Mucosa of descending colon (tissue), 3 donors: ENCODE measurements at places on chromosomes 4 and X. TPM values are rescaled to one million over a fixed set of nuclear protein-coding genes. Genes with fewer than 3 reads are reported as not detected.

Gene NLGN4X
- 0.93 TPM for total RNA-seq

Gene NLRP2B
- total RNA-seq, result not detected

Gene RAB40AL
- total RNA-seq, result 1.3 TPM

Gene AR
- 1.2 TPM for total RNA-seq

Gene TMPRSS11E
- total RNA-seq, result not detected

Gene ADGRG4
- not detected for total RNA-seq

Gene ADH7
- total RNA-seq, result not detected

Gene NAAA
- total RNA-seq, result 101 TPM

Gene IDS
- 38.7 TPM for total RNA-seq

Gene MSX1
- 0.48 TPM for total RNA-seq

Gene LRCH2
- 0.43 TPM for total RNA-seq

Gene MOSPD2
- total RNA-seq, result 14.7 TPM

Gene TMPRSS11A
- not detected for total RNA-seq

Gene SH3RF1
- total RNA-seq, result 65.5 TPM

Gene L1CAM
- total RNA-seq, result 66.9 TPM

Gene MCF2
- total RNA-seq, result 0.06 TPM

Gene CLDN22
- not detected for total RNA-seq

Gene GPRASP2
- 2.8 TPM for total RNA-seq

Gene GRIA3
- total RNA-seq, result 0.51 TPM

Gene RPL36A
- total RNA-seq, result 181 TPM

Gene SAGE1
- not detected for total RNA-seq

Gene MAGT1
- 43.3 TPM for total RNA-seq

Gene TIMM8A
- total RNA-seq, result 13.9 TPM

Gene PSMD10
- 39.5 TPM for total RNA-seq

Gene CDKL5
- 7.5 TPM for total RNA-seq

Gene FGB
- 0.63 TPM for total RNA-seq

Gene XK
- 22.8 TPM for total RNA-seq

Gene VSIG1
- 0.58 TPM for total RNA-seq

Gene MAGED1
- 53.0 TPM for total RNA-seq

Gene S100G
- total RNA-seq, result not detected

Gene NKRF
- total RNA-seq, result 5.9 TPM

Gene ARHGEF38
- 21.1 TPM for total RNA-seq
